ENCODE measurements at places on chromosomes 6 and 20.

DNA sequence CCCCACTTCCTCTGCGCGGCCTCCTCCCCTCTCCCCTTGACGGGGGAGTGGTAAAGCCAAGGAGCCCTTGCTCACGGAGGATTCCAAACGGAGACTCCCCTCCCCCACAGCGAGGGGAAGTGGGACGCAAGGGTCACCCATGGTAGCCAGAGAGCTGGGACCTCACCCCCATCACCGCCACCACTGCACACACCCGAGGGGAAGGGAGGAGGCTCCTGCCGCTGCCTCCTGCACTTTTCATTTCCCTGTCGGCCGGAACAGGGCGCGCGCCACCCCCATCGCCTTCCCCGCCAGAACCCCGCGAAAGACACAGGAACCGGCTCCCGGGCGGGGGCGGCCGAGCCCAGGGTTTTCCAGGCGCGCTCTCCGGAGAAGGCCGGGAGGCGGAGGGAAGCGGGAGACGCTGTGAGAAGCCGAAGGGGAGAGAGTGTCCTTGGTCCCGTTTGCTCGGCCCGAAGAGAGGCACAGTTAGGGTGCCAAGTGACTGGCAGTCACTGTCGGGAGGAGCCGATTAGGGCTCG lies 789 bp downstream of the CCND3 start:
- DNase-seq: peak; percentile 23

GRCh38 chr6:123780021-123780420 lies 23.6 kb upstream of the NKAIN2 start:
- no peak for DNase-seq

DNA sequence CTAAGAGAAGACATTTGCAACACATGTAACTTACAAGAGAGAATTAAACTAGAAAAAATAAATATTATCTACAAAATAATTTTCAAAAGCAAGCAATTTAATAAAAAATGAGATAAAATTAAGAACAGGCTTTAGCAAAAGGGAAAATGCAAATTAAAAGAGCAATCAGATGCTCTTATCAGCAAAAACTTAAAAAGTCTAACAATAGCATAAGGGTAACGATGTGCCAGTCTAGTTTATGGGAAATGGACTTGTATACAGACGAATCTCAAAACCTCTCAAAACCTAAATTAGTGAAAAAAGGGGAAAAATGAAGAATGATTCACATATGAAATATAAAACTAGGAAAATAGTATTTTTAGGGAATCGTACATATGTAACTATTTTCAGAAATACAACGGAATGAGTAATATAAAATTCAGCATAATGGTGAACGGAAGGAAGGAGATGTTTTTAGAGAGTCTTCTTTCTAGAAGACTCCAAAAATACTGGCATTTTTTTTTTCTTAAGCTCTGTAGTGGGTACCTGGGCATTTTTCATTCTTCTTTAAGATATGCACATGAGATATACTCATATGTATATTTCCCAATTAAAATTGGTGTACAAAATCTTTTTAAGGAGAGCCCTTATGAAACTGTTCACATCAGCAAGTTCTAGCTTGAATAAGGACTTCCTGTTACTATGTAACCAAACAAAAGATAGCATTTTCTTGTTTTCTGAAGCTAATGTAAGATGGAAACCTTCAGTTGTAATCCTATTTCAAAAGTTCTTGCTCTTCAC lies 927 bp upstream of the MANEA start:
- no peak for DNase-seq

DNA sequence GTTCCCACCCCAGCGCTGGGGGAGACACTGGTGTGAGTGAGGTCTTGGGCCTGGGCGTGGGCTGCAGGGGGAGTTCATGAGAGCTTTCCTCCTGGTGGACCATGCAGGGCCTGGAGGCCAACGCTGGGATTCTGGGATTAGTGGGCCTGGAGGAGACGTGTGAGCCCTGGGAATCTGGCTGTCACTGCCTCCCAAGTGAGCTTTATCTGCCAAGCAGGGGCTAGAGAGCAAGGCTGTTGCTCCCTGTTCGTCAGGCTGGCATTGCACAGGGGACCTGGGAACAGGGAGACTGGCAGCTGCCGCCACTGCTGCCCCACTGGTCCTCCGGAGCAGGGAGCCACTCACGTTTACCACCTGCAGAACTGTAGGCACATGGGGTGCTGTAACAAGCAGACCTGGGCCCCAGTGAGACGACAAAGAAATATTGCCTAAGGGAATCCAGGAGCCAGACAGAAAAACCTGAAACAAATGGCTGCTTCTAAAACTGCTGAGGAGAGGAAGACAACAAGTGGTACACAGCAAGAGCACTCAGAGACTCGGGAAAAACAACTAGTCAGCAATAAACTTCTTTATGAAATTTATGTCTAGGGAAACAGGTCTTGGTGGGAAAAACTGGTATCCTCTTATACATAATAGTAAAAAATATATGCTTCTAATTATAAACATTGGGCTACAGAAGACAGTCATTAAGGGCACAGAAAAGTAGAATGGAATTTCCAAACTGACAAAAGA lies 45.2 kb downstream of the PPP1R3G start:
- no peak for DNase-seq

GRCh38 chr6:155959898-155960495 lies 504.4 kb upstream of the NOX3 start:
- no peak for DNase-seq

GRCh38 chr6:31375699-31376098 lies 18.7 kb upstream of the HLA-B start:
- DNase-seq: no peak

GRCh38 chr6:21861942-21862341 lies 268.4 kb downstream of the SOX4 start:
- no peak for DNase-seq

GRCh38 chr20:45365444-45365970 lies 2.6 kb downstream of the SYS1 start:
- no peak for DNase-seq

DNA sequence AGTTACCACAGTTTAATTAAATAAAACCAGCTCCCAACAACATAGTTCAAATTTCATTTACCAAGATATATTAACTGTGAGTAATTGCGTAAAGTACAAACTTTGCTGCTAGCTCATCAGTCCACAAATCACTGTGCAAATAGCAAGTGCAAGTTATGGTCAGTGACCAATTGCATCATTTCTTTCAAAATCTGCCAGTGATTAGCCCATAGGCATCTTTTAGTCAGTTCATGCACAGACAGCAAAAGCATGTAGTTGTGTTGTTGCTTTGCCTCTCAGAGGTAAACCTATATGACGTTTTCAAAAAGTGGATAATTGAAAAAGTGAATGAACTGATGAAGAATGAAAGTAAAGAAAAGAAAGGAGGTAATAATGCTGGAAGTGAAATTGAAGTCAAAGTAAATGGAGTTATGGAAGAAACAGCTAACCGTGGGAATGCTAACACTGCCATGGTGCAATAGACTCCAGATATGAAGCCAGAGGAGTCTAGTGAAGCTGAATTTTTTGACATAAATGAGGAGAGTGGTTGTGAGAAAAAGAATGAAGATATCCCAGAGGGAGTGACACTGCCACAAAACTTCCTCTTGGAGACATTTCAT lies 36.5 kb downstream of the ENPP1 start:
- no peak for DNase-seq

DNA sequence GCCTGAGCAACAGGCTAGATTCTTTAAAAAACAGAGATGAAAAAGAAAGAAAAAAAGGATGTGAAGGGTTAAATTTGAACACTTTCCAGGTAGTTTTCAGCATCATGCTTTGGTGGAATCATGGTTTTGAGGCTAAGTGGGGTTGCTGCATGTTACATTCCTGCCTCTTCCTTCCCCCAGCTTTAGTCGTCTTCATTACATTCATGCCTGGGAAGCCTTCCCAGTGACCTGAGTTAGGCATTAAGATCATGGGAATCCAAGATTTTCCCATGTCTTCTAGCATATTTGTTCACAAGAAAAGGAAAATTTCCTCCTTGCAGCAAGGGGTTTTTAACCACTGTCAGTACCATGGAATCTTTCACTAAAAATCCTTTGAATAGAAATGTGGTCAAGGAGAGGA lies 12.0 kb downstream of the TPX2 start:
- no peak for DNase-seq

- no peak for DNase-seq
Observed at GRCh38 chr6:130934848-130935585, 107.8 kb downstream of the SMLR1 start.

DNA sequence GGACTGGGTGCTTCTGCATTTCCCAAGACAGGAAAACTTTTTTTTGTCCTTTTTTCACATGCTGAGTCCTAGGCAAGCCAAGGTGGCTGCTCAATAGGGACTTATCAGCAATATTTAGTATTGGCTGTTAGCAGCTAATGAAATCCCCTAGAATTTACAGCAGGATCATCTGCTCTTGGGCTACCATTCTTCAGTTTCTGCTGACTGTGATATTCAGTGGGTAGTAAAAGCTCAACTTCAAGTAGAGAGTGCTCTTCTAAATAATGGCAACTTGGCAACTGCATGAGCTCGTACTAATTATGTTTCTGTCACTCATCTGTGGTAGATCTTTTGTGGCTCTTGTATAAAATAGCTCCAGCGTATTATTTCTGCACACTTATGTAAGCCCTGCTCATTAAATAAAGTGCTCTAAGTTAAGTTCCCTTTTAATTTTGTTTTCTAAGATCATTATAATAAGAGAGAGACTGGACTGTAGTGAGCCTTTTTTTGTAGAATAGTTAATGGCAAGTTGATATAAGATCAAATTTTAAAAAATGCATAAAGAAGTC lies 110.3 kb downstream of the SLC35F1 start:
- DNase-seq: no peak

DNA sequence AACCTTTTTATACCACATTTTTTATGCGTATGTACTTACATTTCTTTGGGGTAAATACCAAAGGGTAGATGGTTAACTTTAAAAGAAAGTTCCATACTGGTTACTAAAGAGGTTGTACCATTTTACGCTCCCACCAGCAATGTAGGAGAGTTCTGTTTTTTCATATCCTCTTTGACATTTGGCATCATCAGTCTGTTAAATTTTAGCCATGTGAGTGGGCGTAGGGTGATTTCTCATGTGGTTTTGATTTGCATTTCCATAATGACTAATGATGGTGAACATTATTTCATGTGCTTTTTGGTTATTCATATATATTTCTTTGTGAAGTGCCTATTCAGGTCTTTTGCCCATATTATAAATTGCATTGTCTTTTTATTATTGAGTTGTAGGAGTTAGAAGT lies 194.2 kb downstream of the PRL start:
- DNase-seq: no peak

DNA sequence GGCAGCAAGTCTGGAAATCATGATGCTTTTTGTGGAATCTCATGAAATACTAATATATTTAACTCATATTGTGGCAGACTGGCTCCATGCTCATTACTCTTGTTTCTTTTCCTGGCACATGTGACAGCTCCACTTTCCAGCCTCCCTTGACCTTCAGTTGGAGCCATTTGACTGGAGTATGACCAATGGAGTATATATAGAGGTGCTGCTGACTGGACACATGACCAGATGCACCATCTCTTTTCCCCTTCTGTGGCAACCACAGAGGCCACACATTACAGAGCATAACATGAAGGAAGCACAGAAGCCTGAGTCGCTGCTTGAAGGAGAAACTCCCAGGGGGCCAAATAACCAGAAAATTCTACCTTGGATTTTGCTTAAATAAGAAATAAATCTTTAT lies 77.4 kb downstream of the MKKS start:
- DNase-seq: no peak

GRCh38 chr20:48262466-48262865 lies 477.2 kb upstream of the SULF2 start:
- DNase-seq: no peak

DNA sequence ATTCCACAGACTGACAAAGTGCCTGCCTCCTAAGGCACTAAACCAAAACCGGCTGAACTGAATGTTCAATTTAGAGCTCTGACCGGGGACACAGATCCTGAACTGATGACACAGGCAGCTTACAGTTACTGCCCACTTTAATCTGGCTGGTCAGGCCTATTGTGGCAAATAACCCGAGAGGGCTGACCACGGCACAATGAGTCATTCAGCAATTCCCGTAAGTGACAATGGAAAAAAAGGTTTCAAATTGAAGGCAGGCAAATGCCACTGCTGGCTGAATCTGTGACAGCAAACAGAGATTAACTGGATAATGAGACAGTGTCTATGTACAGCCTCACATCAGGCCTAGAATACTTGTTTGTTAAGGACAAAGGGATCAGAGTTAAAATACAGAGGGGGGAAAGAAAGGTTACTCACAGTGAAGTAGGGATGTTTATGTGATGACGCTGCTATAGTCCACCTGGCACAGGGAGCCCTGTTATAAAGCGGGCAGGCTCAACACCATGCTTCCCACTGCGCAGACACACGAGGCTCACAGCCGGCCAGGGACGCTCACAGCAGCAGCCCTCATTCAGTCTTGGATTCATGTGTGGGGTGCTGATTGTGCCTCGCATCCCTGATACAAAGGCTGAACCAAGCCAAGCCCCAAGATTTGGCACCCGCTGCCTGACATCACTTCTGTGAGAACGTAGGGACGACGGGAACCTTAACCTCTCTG lies 54.4 kb downstream of the RTN4IP1 start:
- no peak for DNase-seq

- no peak for DNase-seq
Observed at GRCh38 chr6:124947971-124948451, 14.2 kb upstream of the RNF217 start.

GRCh38 chr6:154532426-154532825 lies 21.9 kb upstream of the CNKSR3 start:
- no peak for DNase-seq
